ENCODE measurements at places on chromosomes 1 and 21.

DNA sequence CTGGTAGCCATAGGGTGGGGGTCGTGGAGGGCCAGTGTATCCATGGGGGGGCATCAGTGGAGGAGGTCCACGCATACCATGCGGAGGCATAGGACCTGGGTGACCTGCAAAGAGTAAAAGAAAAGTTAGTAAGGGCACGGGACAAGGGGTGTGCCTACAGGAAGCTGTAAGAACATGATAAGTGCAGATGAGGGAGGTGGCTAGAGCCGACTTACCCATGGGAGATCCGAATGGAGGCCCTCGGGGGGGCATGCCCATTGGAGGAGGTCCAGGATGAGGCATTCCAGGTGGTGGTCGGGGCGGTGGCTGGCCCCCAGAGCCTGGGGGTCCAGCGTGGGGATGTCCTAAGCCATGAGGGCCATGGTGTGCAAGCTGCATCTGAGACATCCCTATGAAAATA is 4.0 kb downstream of the SF3B4 start:
- no peak for DNase-seq

GRCh38 chr1:203465146-203465798 is 10.3 kb upstream of the PRELP start:
- no peak for DNase-seq

DNA sequence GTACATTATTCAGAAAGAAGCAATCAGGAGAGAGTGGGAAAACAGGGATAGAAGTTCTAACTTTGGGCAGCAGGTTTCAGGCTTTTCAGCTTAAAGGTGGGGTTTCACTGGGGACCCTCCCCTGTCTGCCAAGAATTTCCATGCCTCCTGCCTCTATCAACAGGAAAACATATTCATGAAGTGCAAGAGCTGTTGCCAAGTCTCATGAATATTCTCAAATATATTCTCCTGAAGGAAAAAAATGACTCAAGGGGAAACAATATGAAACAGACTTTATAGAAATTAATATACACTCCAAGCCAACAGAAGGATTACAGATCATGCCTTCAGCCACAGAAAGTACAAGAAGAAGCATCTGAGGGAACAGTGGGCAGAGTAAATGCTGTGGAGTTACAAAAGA is 713.3 kb upstream of the ADAMTS5 start:
- DNase-seq: no peak

DNA sequence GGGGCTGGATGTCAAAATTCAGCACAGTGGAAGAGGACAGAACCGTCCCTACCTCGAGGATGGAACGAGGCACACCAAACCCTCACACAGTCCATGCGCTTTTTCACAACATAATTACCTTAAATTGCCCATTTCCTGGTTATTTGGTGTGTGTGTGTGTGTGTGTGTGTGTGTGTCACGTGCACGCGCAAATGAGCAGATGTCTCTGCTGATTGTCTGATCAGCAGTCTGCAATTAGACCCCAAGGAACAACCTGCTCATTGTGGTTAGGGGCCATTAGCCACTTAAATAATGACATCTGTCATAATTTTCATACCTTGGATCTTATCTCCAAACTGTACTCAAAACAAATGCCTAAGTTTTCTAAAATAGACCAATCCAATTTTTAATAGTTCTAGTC is 23.2 kb downstream of the AVPR1B start:
- DNase-seq: no peak

- DNase-seq: no peak
These were observed 21.3 kb downstream of the PRDM15 start for GRCh38 chr21:41857771-41858300.
